ENCODE measurements at places on chromosomes 3 and 15.

GRCh38 chr15:73346735-73347312 lies 21.9 kb downstream of the HCN4 start:
- peak; percentile 54 for DNase-seq

- DNase-seq, result no peak
Observed at GRCh38 chr3:66633402-66634381, 132.9 kb upstream of the LRIG1 start.

DNA sequence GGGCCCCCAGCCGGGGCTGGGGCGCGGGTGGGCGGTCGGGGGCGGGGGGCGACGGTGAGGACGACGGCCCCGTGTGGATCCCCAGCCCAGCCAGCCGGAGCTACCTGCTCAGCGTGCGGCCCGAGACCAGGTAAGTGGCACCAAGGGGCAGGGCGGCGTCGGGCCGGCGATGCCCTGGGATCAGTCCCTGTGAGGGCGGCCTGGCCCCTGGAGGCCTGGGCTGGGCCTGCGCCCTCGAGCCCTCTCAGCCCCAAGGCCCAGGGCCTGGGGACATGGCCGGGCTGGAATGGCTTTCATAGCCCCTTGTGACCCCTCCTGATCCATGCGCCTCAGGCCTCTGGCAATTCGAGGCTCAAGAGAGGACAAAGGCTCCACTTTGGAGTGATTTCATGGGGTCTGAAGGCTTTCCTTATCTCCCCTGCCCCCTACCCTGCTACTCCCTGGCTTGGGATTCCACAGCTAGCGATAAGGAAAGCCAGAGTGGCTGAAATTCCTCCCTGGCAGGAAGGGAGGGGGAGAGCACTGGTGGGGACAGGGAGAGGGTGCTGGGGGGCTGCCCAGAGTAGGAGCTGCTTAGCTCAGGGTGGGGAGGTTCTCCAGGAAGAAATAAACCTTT lies 418 bp downstream of the ALPK3 start:
- no peak for DNase-seq

- no peak for DNase-seq
Observed at GRCh38 chr3:180329187-180329586, 272.8 kb upstream of the TTC14 start.

DNA sequence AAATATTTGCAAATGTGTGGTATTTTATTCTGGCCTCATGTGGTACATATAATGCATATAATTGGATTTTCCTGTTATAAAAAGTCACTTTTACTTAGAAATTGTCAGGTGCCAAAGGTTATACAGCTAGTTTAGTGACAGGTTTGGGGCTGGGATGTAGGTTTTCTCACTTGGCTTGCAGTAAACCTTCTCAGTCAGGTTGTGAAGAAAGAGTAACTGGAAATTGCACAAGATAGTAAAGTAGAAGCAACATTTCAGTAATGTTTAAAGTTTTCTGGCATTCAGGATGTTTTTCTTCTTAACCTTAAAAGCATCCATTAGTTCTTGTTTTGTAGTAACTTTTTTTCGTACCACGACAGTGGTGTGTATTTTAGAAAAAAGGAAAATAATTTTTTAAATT lies 53.9 kb downstream of the MEF2A start:
- no peak for DNase-seq

DNA sequence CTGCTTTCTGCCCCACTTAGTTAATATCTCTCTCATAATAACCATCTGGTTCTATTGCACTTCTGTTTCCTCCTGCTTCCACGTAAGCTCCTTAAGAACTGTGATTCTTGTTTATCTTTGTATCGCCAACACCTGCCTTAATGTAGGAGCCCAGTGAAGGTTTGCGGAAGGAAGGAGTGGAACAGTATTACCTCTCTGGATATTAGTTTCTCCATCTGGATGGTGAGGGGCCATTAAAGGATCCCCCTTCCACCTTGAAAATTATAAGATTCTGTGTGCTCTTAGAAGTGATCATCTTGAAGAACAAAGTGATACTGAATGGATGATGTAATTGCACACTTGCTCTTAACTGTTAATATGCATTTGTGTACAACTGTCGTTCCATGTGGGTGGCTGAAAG lies 2.2 kb downstream of the CHRNA5 start:
- no peak for DNase-seq

- no peak for DNase-seq
Observed at GRCh38 chr3:159586571-159587202, 401.9 kb upstream of the IL12A start.

GRCh38 chr15:51180011-51180410 lies 85.3 kb upstream of the TNFAIP8L3 start:
- no peak for DNase-seq

- no peak for DNase-seq
Observed at GRCh38 chr15:99426431-99427105, 139.2 kb upstream of the MEF2A start.

DNA sequence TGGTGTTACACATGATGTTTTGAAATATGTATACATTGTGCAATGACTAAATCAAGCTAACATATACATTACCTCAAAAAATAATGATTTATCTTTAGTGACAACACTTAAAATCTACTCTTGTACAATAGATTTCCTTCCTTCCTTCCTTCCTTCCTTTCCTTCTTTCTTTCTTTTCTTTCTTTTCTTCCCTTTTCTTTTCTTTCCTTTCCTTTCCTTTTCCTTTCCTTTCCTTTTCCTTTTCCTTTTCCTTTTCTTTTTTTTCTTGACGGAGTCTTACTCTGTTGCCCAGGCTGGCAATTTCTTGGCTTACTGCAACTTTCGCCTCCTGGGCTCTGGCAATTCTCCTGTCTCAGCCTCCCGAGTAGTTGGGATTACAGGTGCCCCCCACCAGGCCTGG lies 170.5 kb downstream of the NLGN1 start:
- DNase-seq, result no peak

GRCh38 chr15:59838900-59839299 lies 149.8 kb upstream of the BNIP2 start:
- no peak for DNase-seq

DNA sequence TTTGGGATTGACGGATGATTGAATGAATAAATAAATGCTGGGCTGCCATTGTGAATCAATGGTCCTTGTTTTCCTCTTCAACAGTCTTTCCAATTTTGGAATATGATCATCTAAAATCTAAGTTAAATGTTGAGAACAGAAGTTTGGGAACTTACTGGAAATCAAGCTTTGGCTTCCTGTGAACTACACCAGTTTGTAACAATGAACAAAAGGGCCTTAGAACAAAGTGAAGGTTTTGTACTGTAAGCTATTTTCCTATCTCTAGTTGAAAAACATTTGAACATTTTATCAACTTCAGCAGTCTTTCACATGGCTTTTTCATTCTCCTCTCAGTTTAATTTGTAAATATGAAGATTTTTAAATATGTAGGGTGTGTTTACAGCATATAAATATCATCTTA lies 66.3 kb downstream of the RUBCN start:
- DNase-seq, result no peak

- DNase-seq, result peak; percentile 38
Observed at GRCh38 chr15:63945007-63945788, 101.1 kb downstream of the DAPK2 start.

GRCh38 chr3:127998596-127998995 lies 53.6 kb upstream of the SEC61A1 start:
- no peak for DNase-seq

DNA sequence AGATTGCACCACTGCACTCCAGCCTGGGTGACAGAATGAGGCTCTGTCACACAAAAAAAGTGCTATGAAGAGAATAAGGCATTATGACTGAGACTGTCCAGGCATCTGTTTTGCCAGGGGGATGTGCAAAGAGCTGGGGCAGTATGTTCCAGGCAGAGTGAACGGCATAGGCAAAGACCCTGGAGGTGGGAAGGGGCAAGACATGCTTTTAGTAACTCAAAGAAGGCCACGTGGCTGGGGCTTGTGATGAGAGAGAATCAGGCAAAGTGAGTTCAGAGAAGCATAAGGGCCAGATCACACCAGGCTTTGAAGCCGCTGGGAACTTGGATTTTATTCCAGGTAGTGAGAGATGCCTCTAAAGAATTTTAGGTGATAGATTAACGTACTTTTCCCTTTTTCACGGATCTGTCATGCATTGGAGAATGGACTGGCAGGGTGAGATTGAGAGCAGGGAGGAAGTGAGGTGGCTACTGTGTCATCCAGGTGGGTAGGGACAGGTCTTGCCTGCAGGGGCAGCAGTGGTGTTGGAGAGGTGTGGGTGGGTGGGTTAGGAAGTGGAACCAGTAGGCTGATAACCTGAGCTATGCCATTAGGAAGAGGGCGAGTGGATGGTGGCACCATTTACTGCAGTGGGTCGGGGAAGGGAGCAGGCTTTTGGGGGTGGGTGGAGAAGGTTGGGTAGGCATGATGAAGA lies 31.7 kb downstream of the ATP2B2 start:
- DNase-seq, result no peak

DNA sequence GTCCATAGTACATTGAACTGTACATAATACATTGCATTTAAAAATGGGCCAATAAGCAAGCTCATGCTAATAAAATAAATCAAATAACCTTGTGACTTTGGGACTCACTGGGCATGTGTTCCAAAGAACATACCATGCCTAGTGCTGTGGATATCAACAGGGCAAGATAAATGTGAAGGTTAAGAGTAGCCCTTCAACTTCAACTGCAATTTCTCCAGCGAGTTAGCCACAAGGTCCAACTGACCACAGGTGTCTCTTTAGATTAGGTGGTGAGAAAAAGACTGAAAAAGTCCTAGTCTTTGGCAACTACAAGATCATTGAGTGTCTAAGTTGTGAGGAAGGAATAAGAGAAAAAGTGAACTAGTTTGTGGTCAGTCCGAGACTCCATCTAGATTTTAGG lies 78.3 kb upstream of the ATP11B start:
- DNase-seq, result no peak

DNA sequence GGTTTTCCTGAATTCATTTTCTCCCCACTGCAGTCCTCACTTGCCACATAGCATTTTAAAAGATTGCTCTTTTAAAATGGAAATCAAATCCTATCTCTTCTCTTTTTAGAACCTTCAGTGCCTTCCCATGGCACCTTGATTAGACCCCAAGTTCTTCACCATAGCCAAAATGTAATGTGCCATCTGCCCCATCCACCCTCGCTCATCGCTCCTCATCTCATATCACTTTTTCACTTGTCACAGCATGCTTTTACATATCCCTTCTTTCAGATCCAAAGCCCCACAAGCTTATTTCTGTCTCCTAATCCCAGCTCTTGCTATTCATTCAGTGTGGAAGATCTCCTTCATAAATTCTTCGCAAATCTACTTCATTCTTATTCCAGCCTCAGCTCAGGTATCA lies 161.7 kb downstream of the CD47 start:
- DNase-seq, result no peak

- peak; percentile 8 for DNase-seq
Observed at GRCh38 chr15:80455668-80456442, 51.7 kb downstream of the ARNT2 start.

- DNase-seq, result no peak
Observed at GRCh38 chr3:150216866-150217600, 191.1 kb upstream of the TSC22D2 start.

GRCh38 chr3:159928666-159929065 lies 60.0 kb upstream of the IL12A start:
- no peak for DNase-seq

DNA sequence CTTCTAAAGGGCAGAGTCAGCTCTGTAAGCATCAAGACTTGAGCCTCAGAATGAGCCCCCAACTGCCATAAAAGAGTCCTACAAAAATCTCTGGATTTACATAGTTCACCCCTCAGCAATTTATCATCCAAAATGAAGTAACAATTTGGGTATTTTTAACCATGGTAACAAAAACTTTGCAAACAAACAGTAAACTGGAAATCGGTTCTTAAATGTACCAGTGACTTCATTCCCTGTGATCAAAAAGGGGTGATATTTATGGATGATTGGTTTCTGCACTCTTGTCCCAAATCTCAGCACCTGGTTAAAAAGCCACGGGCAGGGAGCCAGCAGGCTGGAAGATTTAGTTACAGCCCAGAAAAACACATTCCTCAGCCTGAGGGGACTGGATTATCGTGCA lies 73.6 kb downstream of the TFG start:
- no peak for DNase-seq

- no peak for DNase-seq
Observed at GRCh38 chr3:154062513-154062912, 58.7 kb upstream of the ARHGEF26 start.

All from stimulated activated CD4-positive, alpha-beta T cell treated with anti-CD3 and anti-CD28 coated beads, TNF-alpha, amount 100 ng/mL, for 48 hours (primary cell).